Progenitor cell of endocrine pancreas (in vitro differentiated cells): ENCODE measurements at places on chromosomes 7 and 10. TPM values are rescaled to one million over a fixed set of nuclear protein-coding genes. Genes with fewer than 3 reads are reported as not detected.

RADIL gene
- 1.8 and 2.0 TPM in 2 replicates for total RNA-seq

CTTNBP2 gene
- total RNA-seq: 9.5 and 14.0 TPM in 2 replicates

RPEL1 gene
- not detected in 2 replicates for total RNA-seq

CALD1 gene
- total RNA-seq: 95.4 and 106 TPM in 2 replicates

DMBT1 gene
- total RNA-seq: 0.64 and 1.0 TPM in 2 replicates

NACAD gene
- 10.1 and 11.7 TPM in 2 replicates for total RNA-seq

CYP2C8 gene
- 7.3 and 8.1 TPM in 2 replicates for total RNA-seq

AGR3 gene
- total RNA-seq: 5.8 and 13.3 TPM in 2 replicates

ANXA8L1 gene
- not detected in 2 replicates for total RNA-seq

MOGAT3 gene
- not detected in 2 replicates for total RNA-seq

CCDC172 gene
- not detected in 2 replicates for total RNA-seq

PSMC2 gene
- total RNA-seq: 93.5 and 101 TPM in 2 replicates

PAX4 gene
- 23.6 and 25.1 TPM in 2 replicates for total RNA-seq

IRF5 gene
- total RNA-seq: 0.44 and 0.69 TPM in 2 replicates

ZNF804B gene
- total RNA-seq: not detected in 2 replicates

CFAP46 gene
- 12.5 and 15.4 TPM in 2 replicates for total RNA-seq

PTPN20 gene
- total RNA-seq: 0.55 TPM in 1 of 2 replicates, not detected in the other

SOSTDC1 gene
- total RNA-seq: 0.41 and 0.73 TPM in 2 replicates

CD36 gene
- total RNA-seq: 7.2 and 7.7 TPM in 2 replicates

HOXA11 gene
- not detected in 2 replicates for total RNA-seq

PAOX gene
- total RNA-seq: 11.9 and 14.1 TPM in 2 replicates

SFRP5 gene
- total RNA-seq: 73.1 and 81.0 TPM in 2 replicates

GPC2 gene
- 64.0 and 65.2 TPM in 2 replicates for total RNA-seq

ACSM6 gene
- total RNA-seq: not detected in 2 replicates

MMP21 gene
- total RNA-seq: not detected in 2 replicates

LDB3 gene
- total RNA-seq: 0.26 and 0.31 TPM in 2 replicates

AMZ1 gene
- 0.07 and 0.19 TPM in 2 replicates for total RNA-seq

SPDYE6 gene
- total RNA-seq: not detected in 2 replicates

ABCB4 gene
- total RNA-seq: 0.60 and 0.65 TPM in 2 replicates

CCDC7 gene
- total RNA-seq: 7.5 and 9.5 TPM in 2 replicates

CPA1 gene
- total RNA-seq: 17.8 and 23.7 TPM in 2 replicates

RGS10 gene
- total RNA-seq: 0.96 and 2.0 TPM in 2 replicates

TMEM106B gene
- 39.3 and 44.7 TPM in 2 replicates for total RNA-seq

GRM3 gene
- total RNA-seq: 0.98 and 1.4 TPM in 2 replicates

TUBB8 gene
- total RNA-seq: 0.71 and 0.77 TPM in 2 replicates

NUTM2B gene
- total RNA-seq: 1.4 and 1.9 TPM in 2 replicates
